Uterine smooth muscle cell (primary cell): ENCODE measurements at places on chromosomes 2 and 18. TPM values are rescaled to one million over a fixed set of nuclear protein-coding genes. Genes with fewer than 3 reads are reported as not detected.

Gene KIAA2012
- not detected in 2 replicates for total RNA-seq

Gene ERFE
- 2.1 and 3.1 TPM in 2 replicates for total RNA-seq

Gene DYSF
- 0.66 and 1.00 TPM in 2 replicates for total RNA-seq

Gene GAL3ST2
- 0.25 and 0.44 TPM in 2 replicates for total RNA-seq

Gene ERMN
- total RNA-seq = not detected in 2 replicates

Gene DPP10
- not detected in 2 replicates for total RNA-seq

Gene SLC14A1
- 13.3 and 34.7 TPM in 2 replicates for total RNA-seq

Gene ELOA2
- not detected in 2 replicates for total RNA-seq

Gene TUBA3E
- not detected in 2 replicates for total RNA-seq

Gene RTP5
- total RNA-seq = not detected in 2 replicates

Gene SCRN3
- 28.6 and 30.4 TPM in 2 replicates for total RNA-seq

Gene AMER3
- total RNA-seq = not detected in 2 replicates

Gene DSC1
- not detected in 2 replicates for total RNA-seq

Gene DYNAP
- total RNA-seq = not detected in 2 replicates

Gene CROCC2
- total RNA-seq = under 0.01 TPM in 1 of 2 replicates, not detected in the other

Gene GALNT13
- total RNA-seq = 0.87 and 2.2 TPM in 2 replicates
